ENCODE measurements at places on chromosomes 11 and 22.

DNA sequence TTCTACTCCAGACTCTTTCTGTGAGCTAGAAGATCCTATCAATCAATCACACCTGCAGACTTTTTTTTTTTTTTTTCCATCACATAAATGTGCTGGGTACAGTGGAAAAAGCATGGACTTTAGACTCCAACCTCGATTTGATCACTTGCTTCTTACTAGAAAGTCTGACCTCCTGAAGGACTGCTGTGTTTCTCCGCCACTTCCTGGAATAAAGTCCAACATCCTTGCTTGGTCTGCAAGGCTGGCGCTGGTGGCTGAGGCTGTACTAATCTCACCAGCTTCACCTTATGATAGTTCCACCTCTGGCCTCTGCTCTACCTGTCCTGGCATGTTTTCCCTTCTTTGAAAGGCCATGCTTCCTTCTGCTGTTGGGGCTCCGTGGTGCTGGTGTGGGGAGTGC lies 60.9 kb upstream of the SESN3 start:
- H3K4me3 ChIP-seq = no peak overlapping the region
- H3K4me1 ChIP-seq = no peaks in the 10 kb centered on the region
- H3K27ac ChIP-seq = no peak overlapping the region
- H3K36me3 ChIP-seq = no peaks in the 10 kb centered on the region
- 0 out of 3 replicates have a peak, but pooled peaks cover 4% of the 10 kb centered on the region for H3K27me3 ChIP-seq
- no peak for DNase-seq

DNA sequence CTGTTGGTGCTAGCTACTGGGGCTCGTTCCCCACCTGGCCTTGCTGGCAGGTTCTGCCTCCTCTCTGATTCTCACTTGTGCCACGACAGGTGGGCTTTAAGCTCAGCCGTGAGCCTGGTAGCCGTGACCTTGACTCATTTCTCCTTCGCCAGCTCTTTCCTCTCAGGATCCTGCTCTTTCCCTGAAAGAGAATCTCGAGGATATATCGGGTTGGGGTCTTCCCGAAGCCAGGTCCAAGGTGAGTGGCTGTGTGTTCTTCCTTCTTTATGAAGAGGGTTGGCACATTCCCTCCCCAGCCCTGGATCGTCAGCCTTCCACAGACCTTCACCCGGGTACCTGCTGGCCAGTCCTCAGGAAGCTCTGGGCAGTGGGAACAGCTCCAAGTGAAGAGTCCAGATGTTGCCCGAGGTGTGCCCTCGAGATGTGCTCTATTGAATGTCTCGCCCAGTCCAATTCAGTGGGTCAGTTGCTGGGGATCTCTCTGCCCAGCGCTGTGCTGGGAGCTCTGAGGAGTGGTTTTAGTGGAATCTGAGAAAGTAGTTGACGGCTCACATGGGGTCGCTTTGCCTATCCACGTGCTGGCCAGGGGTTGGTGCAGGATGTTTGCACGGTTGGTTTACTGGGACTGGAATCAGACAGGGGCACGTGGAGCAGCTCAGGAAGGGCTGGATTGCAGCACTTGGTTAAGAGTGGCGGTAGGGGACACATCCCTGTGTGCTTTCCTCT lies 1.4 kb downstream of the ZNF74 start:
- H3K27me3 ChIP-seq = peaks cover 9% of the 10 kb centered on the region
- no peaks in the 10 kb centered on the region for H3K36me3 ChIP-seq
- H3K27ac ChIP-seq = no peak overlapping the region
- peak overlapping the region; percentile 82 for H3K4me3 ChIP-seq
- DNase-seq = no peak

DNA sequence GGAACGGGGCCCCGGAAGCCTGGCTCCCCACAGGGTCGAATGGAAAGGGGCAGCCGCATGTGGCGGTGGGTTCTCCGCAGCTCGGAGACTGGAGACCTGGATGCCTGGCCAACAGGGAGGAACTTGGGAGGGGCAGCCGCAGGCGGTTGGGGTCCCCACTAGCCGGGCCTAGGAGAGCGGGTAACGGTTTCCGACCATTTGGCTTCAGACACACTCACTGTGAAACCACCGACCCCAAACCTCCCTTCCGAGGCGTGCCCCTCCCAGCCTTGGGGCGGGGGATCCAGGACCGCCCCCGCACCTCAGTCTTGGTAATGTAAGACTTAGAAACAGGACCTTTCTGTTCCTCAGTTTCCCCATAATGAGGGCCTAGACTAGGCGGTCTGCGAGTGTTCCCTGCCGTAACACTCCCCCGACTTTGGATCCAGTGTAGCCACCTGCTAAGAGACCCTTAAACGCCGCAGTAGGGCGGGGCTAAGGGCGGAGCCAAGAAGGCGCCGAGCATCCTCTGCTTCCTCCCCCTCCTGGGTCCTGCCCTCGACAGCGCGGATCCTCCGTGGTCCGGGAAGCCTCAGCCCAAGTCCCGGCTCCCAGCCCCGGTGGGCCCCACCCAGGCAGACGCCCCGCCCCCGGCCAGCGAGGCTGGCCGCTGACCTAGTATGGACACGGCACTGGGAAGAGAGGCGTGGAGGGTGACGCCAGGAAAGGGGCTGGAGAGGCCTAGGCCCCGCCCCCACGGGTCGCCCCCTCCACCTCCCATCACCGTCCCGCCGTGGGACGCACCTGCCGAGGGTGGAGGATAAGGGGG lies 1.8 kb upstream of the RASGRP2 start:
- H3K27ac ChIP-seq = no peak overlapping the region
- no peak overlapping the region for H3K4me3 ChIP-seq
- no peaks in the 10 kb centered on the region for H3K36me3 ChIP-seq
- H3K4me1 ChIP-seq = peaks cover 36% of the 10 kb centered on the region

DNA sequence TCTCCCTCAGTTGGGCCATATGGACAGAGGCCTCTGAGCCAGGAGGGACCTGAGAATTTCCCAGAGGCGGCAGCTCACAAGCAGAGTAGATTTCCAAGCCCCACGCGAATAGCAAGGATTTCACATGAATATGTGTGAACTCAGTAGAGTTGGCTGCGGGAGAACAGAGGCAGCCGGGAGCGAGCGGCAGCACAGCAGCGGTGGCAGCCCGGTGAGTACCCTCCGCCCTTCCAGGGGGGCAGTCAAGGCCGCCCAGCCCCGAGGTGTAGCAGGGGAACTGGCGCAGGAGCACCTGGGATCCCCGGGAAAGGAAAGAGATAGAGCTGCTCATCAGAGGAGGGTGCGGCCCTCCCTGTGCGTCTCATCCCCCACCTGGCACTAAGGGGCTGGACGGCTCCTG lies 8.4 kb upstream of the MS4A15 start:
- no peaks in the 10 kb centered on the region for H3K36me3 ChIP-seq
- no peak overlapping the region for H3K27ac ChIP-seq
- DNase-seq = no peak
- H3K4me3 ChIP-seq = no peak overlapping the region

DNA sequence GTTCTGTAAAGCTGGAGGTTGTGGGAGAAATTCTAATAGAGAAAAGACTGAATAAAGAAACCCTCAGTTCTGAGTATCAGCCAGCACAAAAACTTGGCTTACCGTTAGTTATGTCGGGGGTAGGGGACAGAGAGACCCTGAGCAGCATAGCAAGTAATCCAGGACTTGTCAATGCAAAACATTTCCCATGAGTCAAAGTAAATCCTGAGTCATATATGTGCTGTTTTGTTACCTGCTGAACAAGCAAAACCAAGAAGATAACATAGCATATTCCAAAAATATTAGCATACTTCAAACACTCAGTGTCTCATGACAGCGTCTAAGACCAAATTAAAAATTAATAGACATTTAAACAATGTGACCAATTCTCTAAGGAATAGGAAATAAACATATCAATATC lies 75.1 kb upstream of the LUZP2 start:
- H3K36me3 ChIP-seq = no peaks in the 10 kb centered on the region
- no peaks in the 10 kb centered on the region for H3K4me1 ChIP-seq
- H3K27me3 ChIP-seq = no peaks in the 10 kb centered on the region
- H3K4me3 ChIP-seq = no peak overlapping the region
- no peak for DNase-seq

- no peaks in the 10 kb centered on the region for H3K36me3 ChIP-seq
- H3K4me3 ChIP-seq = no peak overlapping the region
- H3K27me3 ChIP-seq = no peaks in the 10 kb centered on the region
- DNase-seq = no peak
These were observed 38.4 kb downstream of the GRK3 start for GRCh38 chr22:25602916-25603315.

- no peak overlapping the region for H3K27ac ChIP-seq
- H3K27me3 ChIP-seq = no peaks in the 10 kb centered on the region
- no peaks in the 10 kb centered on the region for H3K36me3 ChIP-seq
- no peaks in the 10 kb centered on the region for H3K4me1 ChIP-seq
- DNase-seq = no peak
- no peak overlapping the region for H3K4me3 ChIP-seq
These were observed 22.0 kb upstream of the CTSC start for GRCh38 chr11:88359541-88359940.

DNA sequence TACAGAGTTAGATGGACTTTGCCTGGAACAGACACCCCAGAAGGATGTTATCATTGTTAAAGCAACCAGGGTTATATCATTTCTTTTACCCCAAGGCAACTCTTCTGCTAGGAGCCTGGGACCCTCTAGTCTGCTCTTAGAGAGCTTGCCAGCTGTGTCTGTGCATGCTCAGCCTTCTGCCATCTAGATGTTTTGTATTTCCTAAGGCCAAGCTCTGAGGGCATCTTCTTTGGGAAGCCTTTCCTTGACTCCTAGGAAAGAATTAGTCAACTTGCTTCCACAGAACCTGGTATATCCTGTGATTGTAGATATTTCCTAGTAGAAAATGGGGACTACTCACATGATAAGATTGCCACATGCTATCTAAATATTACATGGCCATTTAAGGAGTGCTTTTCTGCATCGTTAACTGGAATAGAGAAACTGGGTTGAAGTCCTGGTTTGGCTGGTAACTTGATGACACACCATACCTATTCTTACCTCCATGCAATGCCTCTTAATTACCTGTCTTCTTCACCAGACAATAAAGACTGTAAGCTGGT lies 87.6 kb downstream of the STIM1 start:
- peaks cover 8% of the 10 kb centered on the region for H3K36me3 ChIP-seq
- no peaks in the 10 kb centered on the region for H3K27me3 ChIP-seq
- peaks cover 46% of the 10 kb centered on the region for H3K4me1 ChIP-seq
- H3K27ac ChIP-seq = peak overlapping the region; percentile 65
- H3K4me3 ChIP-seq = no peak overlapping the region

GRCh38 chr22:29707471-29707870 lies 12.3 kb upstream of the CABP7 start:
- H3K27ac ChIP-seq = no peak overlapping the region
- H3K36me3 ChIP-seq = no peaks in the 10 kb centered on the region
- peaks cover 25% of the 10 kb centered on the region for H3K4me1 ChIP-seq
- peaks cover 60% of the 10 kb centered on the region for H3K27me3 ChIP-seq
- DNase-seq = no peak

DNA sequence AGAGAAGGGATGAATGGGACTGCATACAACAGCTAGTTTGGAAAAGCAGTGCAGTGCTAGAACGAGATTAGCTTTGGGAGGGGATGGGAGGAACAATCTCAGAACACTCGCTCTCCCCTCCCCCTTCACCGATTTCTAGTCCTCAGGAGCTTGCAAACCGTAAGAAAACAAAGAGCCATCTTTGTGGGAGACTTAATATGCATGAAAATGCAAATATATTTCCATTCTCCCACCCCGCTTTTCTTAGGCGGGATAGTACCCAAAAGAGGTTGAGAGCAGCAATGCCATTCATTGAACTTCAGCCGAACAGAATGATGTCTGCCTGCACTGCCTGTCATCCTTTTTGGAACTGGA lies 1.1 kb downstream of the SPINDOC start:
- H3K4me1 ChIP-seq = peaks cover 56% of the 10 kb centered on the region
- H3K27me3 ChIP-seq = no peaks in the 10 kb centered on the region
- no peak for DNase-seq

GRCh38 chr11:83181815-83182214 lies 11.7 kb upstream of the ANKRD42 start:
- peaks cover 3% of the 10 kb centered on the region for H3K36me3 ChIP-seq
- H3K4me3 ChIP-seq = no peak overlapping the region
- no peak for DNase-seq
- no peaks in the 10 kb centered on the region for H3K27me3 ChIP-seq

DNA sequence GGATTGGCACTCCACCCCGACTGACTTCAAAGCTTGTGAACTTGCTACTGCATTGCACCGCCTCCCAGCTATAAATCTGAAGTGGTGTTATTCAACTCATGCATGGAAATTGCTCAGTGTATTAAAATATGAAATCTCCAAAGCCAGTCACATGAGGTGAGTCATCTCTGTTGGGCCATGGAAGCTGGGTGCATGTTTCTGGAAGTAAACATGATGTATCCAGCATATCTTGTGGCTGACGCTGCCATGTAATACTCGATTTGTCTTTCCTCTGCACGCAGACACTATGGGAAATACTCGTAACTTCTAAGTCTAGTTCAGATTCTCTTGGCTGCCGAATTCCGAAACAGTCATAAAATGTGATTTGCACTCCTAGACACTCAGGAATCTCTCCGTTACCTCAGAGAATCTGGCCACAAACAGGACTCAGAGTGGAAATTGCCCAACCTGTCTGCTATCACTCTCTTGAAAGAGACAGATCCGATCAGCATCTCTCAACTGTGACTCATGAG lies 154.9 kb upstream of the MPPED2 start:
- no peaks in the 10 kb centered on the region for H3K4me1 ChIP-seq
- no peaks in the 10 kb centered on the region for H3K36me3 ChIP-seq
- H3K4me3 ChIP-seq = no peak overlapping the region
- peak; percentile 13 for DNase-seq

GRCh38 chr22:25903294-25903693 lies 161.3 kb downstream of the MYO18B start:
- no peak for DNase-seq
- no peak overlapping the region for H3K4me3 ChIP-seq
- no peak overlapping the region for H3K27ac ChIP-seq
- no peaks in the 10 kb centered on the region for H3K36me3 ChIP-seq
- H3K27me3 ChIP-seq = peaks cover 12% of the 10 kb centered on the region
- H3K4me1 ChIP-seq = no peaks in the 10 kb centered on the region

DNA sequence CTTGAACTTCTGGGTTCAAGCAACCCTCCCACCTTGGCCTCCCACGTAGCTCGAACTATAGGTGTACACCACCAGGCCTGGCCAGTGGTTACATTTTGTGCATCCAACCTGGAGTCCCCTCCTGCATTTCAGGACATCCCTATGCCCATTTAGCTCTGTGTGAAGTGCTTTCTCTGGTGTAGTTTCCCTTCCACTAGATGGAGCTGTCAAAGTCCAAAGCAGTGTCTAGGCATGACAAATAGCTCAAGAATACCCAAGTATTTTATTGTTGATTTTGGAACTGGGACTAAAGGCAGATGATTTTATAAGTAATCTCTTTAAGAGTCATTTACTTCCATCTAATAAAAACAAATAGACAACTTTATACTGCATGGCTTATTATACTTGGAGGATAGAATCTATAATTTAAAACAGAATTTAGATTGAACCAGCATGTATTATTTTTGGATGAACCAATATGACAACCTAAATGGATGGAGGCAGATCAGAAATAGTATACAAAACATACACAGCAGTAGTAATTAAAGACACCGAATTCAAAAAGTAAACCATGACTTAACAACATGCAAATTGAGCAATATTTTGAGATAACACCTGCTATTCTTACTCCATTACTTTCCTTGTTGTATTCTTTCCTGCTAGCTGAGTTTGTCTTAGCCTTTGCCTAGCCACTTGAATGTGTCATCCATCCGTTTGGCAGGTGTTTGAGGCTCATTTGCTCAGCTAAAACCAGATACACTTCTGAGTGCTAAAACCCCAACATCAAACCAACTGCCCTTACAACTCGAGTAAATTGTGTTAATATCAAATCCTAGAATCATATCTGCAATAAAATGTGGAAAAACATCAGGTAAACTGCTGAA lies 37.7 kb downstream of the EIF4ENIF1 start:
- no peaks in the 10 kb centered on the region for H3K4me1 ChIP-seq
- no peak overlapping the region for H3K27ac ChIP-seq
- no peak overlapping the region for H3K4me3 ChIP-seq
- H3K36me3 ChIP-seq = peaks cover 46% of the 10 kb centered on the region
- no peaks in the 10 kb centered on the region for H3K27me3 ChIP-seq
- DNase-seq = peak; percentile 57
